AG09319 (cell line): ENCODE measurements at places on chromosomes 7 and 10.

GRCh38 chr10:38228394-38228793, 134.3 kb downstream of the ZNF37A start:
- DNase-seq = no peak

DNA sequence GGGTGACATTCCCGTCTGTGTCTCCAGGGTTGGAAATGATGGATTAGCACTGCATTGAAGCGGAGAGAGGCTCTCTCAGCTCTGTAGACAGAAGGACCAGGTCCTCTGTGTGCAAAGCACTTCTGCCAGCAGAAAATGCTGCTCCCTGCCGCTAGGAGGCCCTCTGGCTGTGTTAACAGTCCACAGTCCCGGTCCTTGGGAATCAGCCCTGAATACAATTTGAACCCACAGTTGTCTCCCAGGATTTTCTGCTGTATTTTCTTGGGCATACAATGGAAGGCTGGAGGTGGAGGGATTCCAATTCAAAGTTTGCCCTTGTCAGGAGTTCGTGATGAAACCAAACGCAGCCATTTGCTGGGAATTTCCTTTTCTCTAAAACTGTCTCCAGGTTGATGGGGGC, 205.2 kb downstream of the GLRX3 start:
- DNase-seq = no peak

- no peak for DNase-seq
These were observed 113.6 kb downstream of the OAT start for GRCh38 chr10:124305131-124305530.

DNA sequence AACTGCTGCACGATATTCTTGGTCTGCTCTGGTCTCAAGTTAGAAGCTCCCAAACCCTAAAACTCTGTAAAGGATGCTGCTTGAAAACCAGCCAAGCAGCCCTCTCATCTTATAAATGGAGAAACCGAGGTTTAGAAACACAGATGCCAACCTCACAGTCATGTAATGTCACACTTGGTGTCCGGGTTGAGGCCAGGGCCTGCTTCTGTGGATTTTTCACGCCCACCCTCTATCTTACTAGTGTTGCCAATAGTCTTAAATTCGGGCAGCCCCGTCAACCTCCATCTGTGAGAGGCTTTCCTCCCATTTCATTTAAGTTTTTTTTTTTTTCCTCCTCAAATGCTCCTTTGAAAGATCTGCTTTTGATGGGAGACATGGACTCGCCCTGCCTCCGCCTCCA, 28.9 kb downstream of the PLPP4 start:
- DNase-seq = no peak

DNA sequence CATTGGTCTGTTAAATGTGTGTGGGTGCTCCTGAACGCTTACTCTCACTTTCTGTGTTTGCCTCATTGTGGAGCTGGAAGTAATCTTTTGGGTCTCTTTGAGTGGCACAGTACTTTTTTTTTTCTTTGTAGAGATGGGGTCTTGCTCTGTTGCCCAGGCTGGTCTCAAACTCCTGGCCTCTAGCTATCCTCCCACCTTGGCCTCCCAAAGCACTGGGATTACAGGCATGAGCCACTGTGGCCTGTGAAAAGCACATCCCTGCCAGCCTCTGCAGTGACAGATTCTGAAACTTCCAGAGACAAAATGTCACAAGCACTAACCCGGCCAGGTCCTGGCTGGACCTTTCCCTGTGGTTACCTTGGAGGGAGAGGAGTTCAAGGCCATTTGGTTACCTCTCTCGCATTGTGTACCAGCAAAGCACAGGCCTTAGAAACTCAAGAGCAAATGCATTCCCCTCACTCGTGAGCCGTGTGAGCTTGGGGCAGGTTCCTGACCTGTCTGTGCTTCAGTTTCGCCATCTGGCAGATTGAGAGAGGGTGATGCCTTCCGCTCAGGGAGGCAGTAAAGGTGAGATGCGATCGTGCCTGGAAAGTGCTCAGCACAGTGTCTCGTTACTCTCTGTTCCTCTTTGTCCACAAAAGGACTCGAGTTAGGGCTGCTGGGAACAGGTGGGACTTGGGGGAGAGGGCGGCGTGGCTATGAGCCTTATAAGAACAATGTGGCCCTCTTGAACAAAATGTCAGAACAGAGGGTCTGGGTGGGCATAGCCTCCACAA, 72.6 kb upstream of the SEPHS1 start:
- no peak for DNase-seq

DNA sequence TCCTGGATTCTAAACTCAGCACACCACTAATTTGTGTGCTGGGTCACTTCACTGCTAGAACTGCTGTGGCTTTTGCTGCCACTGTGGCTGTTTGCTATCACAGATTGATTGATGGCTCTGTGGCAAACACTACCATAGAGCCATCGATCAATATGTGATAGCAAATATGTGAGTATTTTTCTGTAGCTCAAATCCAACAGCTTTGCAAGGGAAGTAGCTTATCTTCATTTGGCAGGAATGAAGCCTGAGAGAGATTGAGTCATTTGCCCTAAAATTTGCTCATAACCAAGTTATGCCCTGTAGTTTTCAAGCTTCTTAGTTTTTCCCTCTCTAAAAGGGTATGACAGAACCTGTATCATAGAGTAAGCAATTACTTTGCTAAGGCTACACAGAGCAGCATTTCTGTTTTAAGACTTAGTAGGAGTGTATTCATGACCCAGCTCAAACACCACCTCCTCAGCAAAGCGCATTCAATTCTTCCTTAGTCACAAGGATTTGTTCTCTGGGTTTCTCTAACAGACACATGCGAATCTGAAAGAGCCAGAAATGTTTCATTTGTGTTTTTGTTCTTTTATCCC, 43.1 kb downstream of the MINPP1 start:
- no peak for DNase-seq

DNA sequence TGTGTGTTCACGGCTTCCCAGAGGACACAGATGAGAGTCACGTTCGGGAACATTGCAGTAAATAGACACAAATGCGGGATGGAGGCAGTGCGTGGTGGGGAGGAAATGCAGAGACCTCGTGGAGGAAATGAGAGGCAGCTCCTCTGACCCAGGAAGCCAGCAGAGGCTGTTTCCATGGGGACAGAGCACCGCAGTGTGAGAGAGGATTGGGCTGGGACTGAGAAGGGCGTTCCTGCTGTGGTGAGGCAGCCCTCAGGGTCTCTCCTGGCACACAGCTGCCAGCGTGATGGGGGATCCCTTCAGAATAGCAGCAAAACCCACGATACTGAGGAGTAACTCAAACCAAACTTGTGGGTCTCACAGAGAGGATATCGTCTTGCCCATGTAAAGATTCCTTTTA, 21.7 kb upstream of the BHLHA15 start:
- DNase-seq = no peak

DNA sequence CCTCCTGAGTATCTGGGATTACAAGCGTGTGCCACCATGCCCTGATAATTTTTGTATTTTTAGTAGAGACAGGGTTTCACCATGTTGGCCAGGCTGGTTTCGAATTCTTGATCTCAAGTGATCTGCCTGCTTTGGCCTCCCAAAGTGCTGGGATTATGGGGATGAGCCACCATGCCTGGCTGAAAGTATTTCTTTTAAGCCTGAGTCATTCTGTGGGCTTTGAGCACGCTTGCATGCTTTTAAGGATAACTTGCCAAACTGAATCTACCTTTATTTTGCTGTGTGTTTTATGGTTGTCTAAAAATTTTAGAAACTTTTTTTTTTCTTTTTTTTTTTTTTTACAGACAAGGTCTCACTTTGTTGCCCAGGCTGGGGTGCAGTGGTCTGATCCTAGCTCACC, 33.2 kb downstream of the CNNM2 start:
- DNase-seq = no peak

- DNase-seq = no peak
These were observed 90.4 kb downstream of the COBL start for GRCh38 chr7:51226063-51226755.

- DNase-seq = no peak
These were observed 25.0 kb downstream of the FOXP2 start for GRCh38 chr7:114439581-114439980.

DNA sequence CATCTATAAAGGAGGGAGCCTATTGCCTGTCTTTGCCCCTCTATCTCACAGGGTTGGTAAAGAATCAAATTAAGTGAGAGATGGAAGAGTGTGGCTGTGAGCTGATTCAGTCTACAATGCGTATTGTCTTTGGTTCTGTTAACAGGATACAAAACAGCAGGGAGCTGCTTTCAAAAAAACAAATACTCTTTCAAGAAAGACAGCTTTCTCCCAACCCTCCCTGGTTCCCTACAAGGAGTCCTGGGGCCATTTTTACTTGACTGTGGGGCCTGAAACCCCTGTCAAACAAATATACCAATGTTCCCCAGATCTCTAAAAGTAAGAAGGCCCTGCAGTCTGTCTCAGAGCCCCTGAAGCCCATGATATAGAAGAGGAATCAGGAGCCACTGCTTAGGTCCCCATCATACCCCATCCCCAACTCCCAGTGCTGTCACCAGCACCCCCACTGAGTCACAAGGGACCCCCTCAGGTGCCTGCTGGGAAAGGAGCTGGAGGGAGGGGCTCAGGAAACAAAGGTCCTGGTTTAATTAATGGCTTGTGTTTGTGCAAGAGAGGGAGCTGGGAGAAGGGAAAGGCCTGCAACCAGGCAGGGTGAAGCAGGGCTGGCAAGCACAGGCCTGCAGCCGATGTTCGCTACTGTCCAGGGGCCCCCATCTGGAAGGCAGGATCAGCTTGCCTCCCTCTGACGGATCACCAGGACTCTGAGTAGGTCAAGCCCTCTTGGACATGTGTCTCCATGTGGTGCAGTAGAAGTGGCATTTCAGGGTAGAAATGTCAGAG, 182.0 kb upstream of the GHITM start:
- DNase-seq = no peak

DNA sequence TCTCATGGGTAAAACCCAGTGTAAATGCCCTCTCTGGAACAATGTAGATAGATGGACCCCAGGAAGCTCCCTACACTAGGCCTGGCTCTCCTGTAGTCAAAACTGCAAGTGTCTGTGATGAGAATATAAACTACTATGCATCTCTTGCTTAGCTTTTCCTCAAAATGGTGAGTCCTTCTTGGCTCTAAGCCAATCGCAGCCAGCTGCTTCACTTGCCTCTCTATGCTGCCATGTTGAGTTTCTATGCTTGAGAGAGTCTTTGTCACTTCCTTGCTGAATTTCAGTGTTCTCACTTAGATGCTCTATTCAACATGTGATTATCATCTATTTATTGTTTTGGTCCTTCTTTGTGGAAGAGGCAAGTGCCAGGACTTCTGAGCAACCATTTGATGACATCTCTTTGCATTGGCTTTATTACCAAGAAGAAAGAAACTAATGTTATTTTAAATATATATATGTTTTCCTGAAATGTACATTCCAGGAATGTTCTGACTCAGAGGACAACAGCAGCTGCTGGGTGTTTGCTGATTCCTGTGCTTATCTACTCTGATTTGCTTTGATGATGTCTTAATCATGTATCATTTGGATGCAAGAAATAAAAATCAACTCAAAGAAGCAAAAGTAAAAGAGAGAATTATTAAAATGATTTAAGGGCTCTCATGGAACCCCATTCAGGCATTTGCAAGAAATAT, 16.6 kb downstream of the TAS2R40 start:
- no peak for DNase-seq

DNA sequence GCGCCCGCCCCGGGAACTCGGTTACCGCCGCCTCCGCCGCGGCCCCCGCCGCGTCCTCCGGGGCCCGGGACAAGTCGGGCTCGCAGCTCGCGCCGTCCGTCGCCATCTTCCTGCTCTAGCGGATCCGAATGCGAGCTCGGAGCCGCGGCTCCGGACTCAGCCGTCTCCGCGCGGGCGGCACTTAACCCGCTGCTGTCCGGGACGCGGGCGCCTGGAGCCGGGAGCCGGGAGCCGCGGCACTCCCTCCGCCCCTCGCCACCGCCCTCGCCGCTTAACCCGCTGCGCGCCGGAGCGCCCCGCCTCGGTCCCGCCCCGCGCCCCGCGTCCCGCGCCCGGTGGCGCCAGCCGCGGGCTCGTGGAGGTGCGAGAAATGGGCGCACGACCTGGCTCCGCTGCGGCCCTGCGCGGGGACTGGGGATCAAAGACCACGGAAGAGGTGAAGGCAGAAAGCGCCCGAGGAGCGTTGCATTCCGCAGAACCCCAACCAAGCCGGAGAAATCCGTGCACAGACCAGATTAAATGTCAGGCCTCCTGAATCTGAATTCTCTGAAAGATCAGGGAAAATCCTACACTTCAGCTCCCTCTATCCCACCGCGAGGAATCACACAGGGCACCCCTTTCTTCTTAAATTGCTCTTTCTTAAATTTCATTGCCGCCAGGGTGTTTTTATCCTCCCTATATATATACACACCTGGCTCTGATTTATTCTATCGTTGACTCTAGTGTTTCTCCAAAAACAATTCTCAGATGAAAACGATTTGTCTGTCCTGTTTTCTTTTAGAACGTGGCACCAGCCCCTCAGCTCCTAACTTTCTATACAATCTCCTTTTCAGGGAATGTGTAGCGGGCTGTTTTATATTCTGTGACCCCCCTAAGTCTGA, at the start of gene CTTNBP2:
TSS of gene CTTNBP2 (minus strand) at position 132 of the 881 bp plus-strand sequence. CDS start at position 106, 26 bp downstream.
- DNase-seq = no peak

DNA sequence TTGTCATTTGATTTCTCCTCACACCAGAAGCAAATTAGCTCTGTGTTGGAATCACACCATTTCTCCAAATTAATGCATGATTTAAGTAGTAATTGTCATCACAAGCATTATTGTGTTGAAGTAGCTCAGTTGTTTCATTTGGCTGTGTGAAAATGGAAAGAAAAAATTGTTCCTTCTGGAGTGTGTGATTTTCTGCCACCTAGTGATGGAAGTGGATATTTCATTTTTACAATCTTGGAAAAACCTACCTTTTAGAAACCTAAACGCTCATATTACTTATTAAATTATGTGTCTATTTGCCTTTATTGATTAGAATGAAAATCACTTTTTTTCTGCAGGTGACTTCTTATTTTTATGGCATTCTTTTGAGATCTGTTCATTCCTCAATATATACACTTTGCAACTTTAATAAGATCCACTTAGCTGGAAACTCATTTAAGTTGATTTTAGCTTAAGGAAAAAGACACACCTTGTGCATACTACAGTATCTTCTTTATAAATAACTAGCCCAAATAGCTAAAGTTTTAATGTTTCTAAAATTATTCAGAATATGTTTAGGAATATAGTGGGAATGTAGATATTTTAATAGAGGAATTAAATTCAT, 50.0 kb downstream of the SRI start:
- DNase-seq = no peak

GRCh38 chr7:27181795-27182275, 3.2 kb downstream of the HOXA11 start:
- DNase-seq = no peak

GRCh38 chr7:2474813-2475677, 1.2 kb downstream of the GRIFIN start:
- DNase-seq = no peak
